ENCODE measurements at places on chromosomes 13 and 19. TPM values are rescaled to one million over a fixed set of nuclear protein-coding genes. Genes with fewer than 3 reads are reported as not detected.

- no peak for DNase-seq
These were observed 102.4 kb upstream of the SERTM1 start for GRCh38 chr13:36571444-36571843.

DNA sequence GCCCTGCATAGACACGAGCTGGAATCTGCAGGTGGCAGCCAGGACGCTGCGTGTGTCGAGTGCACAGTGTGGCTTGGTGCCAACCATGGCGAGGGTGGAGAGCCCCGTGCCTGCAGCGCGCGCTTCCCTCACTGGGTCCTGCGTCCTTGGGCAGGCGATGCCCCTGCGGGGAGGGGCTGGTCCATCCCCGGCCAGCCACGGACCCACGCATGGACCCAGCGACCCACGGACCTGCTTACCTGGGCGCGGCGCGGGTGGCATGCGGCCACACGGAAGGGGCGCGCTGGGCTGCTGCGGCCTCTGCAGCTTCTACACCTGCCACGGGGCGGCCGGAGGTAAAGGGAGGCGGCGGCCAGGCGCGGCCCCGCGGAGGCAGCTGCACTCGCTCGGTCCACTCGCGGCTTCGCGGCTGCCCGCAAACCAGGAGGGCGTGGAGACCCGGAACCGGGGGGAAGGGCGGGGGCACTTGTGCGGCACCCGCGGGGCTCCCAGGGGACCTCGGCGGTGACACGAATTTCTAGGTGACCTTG lies 569 bp upstream of the MCF2L start:
- DNase-seq: no peak

DNA sequence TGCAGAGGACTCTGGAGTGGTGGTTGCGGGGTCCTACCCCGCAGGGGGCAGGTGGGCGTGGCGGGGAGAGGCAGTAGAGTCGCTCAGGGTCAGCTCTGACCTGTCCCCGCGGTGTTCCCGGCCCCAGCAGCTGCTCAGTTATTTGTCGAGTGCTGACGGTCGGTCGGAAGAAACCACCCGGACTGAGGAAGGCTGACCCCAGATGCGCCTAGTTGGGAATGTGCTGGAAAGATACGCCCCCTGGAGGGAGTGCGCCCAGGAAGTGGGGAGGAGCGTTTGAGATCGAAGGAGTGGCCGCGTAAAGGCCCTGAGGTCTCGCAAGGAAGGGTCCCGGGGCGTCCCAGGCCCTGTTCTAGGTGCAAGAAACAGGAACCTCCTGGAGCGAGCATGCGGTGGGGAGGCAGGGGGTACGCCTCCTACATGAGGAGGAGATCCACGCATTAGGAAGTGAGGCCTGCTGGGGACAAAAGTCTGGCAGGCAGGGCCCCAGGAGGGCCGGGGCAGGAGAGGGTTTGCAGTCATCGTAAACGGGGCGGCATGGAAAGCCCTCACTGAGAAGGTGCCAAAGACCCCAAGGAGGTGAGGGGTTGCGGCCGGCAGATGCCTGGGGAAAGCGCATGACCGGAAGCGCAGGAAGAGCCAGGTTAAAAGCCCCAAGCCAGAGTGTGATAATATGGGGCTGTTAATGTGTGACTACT lies 9.2 kb downstream of the CCDC8 start:
- DNase-seq: no peak

DNA sequence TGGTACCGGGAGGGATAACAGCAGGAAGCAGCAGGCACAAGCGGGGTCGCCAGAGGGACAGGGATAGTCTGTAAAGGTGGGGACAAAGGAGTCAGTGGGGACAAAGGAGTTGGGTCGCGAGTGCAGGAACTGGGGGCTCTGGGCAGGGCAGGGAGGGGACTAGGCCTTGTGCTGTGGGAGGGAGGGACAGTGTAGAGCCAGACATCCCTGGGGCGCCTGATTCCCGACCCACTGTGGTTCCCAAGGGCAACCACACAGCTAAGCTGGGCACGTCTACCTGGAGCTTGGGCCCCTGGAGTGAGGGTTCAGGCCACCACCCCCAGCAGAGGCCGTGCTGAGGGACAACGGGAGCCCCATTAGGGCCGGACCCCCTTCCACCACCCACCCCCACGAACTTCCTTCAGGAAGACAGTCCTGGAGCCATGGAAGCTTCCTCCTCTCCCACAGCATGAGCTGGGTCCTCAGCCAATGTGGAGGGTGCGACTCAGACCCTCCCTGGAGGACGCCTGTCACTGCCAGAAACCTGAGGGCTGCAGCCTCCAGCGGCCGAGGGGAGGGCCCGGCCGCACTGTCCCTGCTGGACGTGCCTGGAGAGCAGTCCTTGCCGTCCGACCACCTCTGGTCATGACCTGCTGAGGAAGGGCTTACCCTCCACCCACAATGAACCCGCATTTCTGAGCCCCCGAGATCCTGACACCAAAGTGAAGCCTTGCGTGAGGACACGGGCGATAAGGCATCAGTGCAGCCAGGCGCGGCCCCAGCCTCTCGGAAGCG lies 77.9 kb downstream of the SPACA7 start:
- no peak for DNase-seq

DNA sequence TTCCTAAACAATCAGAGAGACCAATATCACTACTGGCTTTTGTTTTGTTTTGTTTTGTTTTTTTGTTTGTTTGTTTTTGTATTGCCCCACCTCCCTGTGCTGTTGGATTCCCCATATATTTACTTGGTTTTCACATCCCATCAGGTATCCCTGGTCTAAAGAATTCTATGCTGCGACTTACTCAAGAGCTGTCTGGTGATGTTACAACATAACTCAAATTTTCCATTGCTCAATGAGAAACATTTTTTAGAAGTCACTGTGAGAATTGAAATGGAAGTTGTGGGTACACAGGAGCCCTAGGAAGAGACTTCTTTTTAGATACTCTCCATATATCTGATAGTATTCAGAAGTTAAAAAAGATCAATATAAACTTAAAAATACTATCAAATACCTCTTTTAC lies 181.4 kb downstream of the KLF5 start:
- no peak for DNase-seq

- no peak for DNase-seq
These were observed 7.3 kb upstream of the SPACA7 start for GRCh38 chr13:112368883-112369282.

DNA sequence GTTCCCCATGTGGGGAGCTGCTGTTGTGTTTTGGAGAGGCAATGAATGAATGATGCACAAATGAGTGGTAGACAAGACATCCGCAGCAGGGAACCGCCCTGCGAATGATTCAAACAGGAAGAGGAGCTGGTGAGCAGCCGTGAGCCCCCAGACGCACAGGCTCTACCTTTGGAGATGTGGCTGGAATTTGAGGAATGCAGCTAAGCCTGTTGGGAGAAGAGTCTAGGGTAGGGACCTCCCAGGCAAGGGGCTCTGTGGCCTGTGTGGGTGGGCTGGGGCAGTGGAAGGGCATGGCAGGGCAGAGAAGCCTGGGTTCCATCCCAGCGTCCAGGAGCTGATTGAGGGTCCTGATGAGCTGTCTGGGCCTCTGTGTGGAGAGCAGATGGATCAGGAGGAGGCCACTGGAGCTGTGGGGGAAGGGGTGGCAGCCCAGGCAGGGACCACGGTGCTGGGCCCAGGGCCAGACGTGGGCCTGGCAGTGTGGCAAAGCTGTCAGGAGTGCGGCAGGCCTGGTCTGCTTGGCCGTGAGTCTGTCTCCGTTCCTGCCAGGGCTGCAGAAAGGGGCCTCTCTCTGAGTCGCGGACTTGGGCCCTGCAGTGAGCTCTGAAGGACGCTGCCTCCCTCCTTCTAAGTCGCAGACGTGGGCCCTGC lies 41.8 kb upstream of the DCUN1D2 start:
- DNase-seq: no peak

- DNase-seq: no peak
These were observed 5.8 kb downstream of the HSPBP1 start for GRCh38 chr19:55273978-55274707.

GRCh38 chr13:22127277-22128164 lies 456.6 kb downstream of the FGF9 start:
- DNase-seq: no peak

GRCh38 chr13:70108356-70109105 lies at the start of gene KLHL1:
KLHL1 (minus strand) TSS chr13:70108452; CDS start chr13:70107699, 753 bp downstream.
- no peak for DNase-seq

DNA sequence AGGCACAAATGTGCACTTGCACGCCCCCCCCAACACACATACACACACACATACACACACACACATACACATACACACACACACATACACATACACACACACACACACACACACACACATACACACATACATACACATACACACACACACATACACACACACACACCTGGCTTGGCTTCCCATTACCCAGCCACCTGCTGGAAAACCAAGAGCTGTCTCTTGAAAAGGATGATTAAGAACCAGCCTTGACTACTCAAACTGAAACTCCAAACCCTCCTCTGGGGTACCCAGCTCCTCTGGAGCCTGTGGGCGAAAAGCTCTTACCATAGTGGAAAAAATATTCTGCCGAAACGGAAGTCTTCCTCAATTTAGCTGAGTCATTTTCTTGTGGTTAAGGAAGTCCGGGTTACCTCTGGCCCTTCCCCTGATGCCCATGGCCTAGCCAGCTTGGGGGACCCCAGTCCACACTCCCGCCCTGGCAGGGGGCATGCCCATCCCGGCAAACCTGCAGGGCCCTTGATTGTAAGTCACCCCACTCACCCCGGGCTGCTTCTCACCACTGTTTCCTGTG lies 21.9 kb downstream of the CEBPA start:
- DNase-seq: no peak

DNA sequence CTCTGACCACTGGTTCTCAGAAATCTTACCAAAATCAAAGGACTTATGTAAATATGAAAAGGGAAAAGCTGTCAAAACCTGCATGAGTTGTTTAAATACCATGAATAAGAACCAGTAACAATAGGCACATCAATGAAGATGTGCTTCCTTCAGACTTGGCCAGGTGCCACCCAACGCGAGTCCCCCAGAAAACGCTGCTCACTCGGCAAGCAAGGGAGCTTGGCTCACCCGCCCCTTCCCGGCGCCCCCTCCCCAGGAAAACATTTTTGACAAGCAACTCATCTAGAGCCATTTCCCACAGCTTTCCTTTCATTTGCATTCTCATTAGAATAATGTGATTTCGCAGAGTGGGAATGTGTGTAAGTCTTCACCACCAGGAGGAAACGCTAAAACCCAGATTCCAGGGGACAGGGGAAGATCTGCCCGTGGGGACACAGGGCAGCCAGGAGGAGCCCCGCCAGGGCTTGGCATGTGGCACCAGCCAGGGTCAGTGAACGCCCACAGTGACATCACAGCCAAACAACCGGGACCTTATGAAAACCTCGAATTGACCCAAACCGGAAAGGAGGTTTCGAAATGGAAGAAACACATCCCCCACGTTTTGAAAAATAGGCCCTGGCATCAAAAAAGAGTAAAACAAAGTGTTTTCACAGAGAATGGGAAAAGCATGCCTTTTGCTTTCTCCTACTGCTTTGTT lies 366.2 kb upstream of the TSHZ3 start:
- no peak for DNase-seq

DNA sequence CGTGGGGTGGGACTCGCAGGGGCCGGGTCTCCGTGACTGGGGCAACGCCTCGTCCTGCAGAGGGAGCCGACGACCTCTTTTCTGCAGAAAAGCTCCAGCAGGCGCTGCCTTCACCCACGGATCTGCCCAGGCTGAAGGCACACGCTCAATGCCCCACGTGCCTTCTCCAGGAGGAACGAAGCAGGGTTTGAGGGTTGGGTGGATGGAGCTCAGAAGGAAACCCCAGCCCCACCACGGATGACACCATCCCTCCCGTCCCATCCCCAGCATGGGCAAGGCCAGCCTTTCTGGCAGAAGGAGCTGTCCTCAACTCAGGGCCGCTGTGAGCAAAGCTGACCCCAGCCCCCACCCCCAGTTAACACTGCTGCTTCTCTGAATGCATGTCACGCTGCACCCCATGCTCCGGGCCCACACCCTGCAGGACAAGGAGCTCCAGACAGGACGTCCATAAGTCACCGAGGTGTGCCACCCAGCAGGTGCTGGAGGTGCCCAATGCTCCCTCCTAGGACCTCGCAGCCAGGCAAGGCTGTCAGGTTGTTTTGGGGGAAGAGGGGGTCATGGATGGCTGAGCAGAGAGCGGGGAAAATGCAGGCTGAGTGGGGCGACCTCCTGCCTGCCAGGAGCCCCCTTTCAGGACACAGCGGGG lies 7.4 kb downstream of the C19orf25 start:
- no peak for DNase-seq

The ICAM3 gene
- total RNA-seq: 3.8 TPM

The CAB39L gene
- 38.7 TPM for total RNA-seq

The C19orf81 gene
- not detected for total RNA-seq

The ZNF628 gene
- total RNA-seq: 0.79 TPM

The COX7A1 gene
- total RNA-seq: 15.1 TPM

Data from urinary bladder (tissue), 4 donors.